ENCODE measurements at places on chromosomes 16 and 17. TPM values are rescaled to one million over a fixed set of nuclear protein-coding genes. Genes with fewer than 3 reads are reported as not detected.

The ZP2 gene
- total RNA-seq, result not detected

The MEAK7 gene
- total RNA-seq, result 14.5 TPM

The ABCC11 gene
- 0.26 TPM for total RNA-seq

The RRAD gene
- 7.7 TPM for total RNA-seq

The PPP1R27 gene
- total RNA-seq, result not detected

The SPOP gene
- 104 TPM for total RNA-seq

The SNTB2 gene
- 30.4 TPM for total RNA-seq
